ENCODE measurements at places on chromosomes 11 and 22. TPM values are rescaled to one million over a fixed set of nuclear protein-coding genes. Genes with fewer than 3 reads are reported as not detected.
A peak's percentile ranks its signal among the peaks of the same experiment; 100 is the strongest.

GRCh38 chr11:117752721-117753237 lies 44.2 kb downstream of the DSCAML1 start:
- DNase-seq: no peak

DNA sequence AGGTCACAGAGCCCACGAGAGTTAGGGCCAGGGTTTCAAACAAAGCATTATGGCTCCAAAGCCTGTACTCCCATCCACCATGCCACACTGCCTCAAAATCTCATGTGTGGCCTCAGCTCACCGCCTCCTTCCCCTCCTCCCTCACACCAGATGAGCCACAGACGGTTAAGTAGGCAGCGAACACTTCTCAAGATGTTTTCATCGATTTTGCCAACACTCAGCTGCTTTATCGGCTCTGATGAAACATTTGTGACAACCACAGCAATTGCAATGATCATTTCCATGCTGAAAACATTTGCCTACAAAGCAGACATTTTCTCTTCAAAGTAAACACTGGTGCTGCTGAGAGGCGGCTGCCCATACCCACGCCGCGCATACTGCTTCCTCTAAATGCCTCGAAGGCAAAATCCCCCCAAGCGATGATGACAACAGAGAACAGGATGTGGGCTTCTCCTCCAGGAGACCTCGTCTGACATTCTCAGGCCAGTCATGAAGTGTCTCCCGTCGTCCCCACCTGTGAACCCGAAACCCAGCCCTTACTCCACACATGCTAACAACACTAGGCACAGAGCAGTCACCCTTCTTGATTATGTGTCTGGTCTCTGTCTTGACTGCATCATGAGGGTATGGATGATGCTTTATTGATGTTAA lies 599.2 kb downstream of the SOX6 start:
- DNase-seq: no peak

- DNase-seq: no peak
These were observed 695.5 kb downstream of the FAM181B start for GRCh38 chr11:82038154-82038553.

- DNase-seq: no peak
These were observed 3.7 kb upstream of the RELT start for GRCh38 chr11:73372375-73372993.

- peak; percentile 66 for DNase-seq
These were observed 44.5 kb upstream of the FGF3 start for GRCh38 chr11:69863544-69864200.

DNA sequence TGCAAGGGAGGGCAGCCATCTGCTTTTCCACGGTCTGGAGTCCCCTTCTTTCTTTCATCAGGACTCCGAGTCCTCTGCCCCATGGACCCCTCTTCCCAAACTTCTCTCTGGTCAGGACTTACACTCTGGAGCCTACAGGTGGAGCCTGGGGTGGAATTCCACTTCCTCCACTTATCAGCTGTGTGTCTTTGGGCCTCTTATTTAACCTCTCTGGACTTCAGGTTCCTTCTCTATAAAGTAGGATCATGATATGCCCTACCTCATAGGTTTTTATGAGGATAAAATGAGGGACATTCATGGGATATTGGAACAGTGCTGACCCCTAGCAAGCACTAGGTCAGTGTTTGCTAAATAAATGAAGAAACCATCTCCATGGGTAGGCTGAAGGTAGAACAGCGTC lies 1.7 kb downstream of the LINC01488 start:
- peak; percentile 3 for DNase-seq

DNA sequence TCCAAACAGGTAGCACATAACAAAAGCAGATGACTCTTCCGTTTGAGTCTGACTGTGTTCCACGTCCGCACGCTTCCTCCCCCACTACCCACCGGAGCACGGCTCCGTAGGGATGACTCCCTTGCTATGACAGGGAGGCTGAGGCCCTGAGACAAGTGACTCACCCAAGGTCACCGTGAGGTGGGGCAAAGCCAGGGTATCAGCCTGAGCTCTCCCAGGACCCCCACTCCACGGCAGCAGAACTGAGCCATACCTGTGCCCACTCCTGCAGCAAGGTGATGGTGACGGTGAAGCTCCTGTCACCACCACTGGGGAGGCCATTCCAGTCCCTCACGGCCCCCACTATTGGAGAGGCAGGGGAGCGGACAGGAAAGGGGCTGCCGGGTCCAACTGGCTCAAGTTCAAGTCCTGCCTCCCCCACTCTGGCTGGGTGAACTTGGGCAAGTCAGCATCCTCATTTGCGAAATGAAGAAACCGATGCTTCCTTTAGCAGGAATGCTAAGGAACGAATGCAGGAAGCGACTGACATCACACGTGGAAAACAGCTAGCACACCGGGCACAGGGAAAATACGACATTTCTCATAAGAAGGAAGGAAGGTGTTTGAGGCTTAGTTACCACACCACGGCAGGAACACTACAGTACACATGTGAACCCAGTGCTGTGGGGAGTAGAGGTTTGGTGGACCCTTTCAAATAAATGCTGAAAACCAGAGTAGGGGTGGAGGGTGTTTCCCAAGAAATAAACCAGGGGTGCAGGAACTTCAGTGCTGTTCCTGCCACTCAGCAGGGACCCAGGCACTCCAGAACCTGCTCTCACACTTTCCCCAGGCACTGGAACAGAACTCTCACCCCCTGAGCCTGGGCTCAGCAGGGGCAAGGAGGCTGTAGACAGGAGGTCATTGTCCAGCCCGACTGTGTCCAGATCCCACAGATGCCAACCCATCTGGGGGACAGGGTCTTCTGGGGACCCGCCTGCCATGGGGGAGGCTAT lies 32.4 kb upstream of the CBX7 start:
- peak; percentile 78 for DNase-seq

DNA sequence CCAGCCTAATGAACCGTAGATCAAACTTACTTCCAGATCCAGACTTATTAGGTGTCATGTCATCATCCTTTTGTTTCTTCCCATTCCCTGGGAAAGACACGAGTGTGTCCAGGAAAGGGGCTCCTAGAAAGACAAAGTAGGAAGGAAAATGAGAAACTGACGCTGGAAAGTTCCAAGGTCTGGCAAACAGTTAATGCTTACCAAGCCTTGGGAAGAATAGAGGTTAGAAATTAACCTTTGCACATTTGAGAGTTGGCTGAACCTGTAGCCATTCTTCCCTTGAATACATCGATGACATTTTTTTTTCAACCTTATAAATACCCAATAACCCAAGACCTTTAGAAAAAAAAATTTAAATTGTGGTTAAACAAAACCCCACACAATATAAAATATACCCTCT lies 77.3 kb downstream of the TRAF6 start:
- DNase-seq: no peak

- DNase-seq: no peak
These were observed 10.1 kb downstream of the LIN7C start for GRCh38 chr11:27496461-27496860.

DNA sequence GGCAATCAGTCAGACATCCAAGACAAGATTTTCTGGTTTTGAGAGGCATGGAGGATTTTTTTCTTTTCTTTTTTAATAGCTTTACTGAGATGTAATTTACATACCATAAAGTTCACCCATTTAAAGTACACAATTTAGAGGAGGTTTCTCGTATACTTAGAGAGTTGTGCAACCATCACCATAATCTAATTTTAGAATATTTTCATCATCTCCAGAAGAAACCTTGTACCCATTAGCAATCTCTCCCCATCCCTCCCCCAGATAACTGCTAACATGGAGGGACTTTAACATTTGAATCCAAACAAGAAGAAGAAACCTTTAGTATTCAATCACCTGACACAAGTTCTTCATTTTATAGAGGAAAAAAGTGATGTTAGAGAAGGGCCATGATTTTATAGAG lies 83.6 kb downstream of the CLPB start:
- no peak for DNase-seq

DNA sequence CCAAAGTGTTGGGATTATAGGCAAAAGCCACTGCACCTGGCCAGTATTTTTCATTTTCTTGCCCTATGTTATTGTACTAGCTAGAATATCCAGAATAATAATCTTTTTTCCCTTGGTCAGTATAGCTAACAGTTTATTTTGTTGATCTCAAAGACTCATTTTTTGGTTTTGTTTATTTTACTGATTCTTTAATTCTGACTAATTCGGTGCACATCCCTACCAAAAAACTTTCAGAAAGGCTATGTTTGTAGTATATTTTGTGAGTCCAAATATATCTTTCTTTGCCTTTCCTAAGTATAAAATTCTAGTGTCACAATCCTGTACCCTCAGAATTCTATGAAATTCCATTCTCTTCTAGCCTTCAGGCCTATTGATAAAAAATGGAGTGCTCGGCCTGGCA lies 84.3 kb downstream of the PHF21A start:
- no peak for DNase-seq

- no peak for DNase-seq
These were observed 401.7 kb downstream of the TENM4 start for GRCh38 chr11:79039122-79039521.

DNA sequence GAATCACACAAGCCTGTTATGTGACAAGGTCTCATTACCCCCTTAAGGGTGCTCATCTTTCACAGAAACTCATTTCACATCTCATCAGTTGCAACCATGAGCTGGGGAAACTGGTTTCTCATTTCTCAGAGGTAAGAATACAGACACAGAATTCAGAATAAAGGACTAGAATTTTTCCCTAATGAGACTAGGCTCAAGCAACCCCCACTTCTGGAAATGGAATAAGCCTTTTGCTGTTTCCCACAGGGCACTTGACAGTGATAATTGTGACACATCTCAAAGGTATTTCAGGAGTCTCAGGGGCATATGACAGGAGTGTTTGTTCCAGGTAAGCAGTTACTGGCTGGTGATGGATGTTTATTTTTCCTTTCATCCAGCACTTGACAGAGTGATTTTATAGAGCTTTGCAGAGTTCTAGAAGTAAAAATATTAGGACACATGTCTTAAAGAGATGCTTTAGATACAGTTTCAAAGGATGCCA lies 112.9 kb upstream of the DDI1 start:
- DNase-seq: no peak

DNA sequence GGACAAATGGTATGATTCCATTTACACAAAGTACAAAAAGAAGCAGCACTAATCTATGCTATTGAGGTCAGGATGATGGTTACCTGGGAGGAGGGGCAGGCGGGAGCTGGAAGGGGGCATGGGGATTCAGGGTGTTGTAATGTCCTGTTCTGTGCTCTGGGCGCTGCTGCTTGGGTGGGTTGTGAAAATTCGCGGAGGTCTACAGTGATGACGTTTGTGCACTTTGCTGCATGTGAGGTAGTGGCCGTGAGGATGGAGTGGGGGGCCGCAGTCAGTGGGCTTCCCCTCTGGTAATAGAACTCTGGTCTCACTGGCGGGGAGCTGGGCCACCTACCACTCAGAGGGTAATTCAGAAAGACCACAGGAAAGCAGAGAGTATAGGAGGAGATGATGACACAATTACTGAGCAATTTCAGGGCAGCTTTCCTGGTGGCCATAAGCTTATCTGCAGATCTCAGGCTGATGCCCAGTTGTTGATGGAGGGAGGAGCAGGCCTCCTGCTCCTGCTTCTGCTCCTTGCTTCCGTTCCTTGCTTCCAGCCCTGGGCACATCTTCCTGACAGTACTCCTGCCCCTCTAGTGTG lies 121.5 kb downstream of the CEP164 start:
- no peak for DNase-seq

DNA sequence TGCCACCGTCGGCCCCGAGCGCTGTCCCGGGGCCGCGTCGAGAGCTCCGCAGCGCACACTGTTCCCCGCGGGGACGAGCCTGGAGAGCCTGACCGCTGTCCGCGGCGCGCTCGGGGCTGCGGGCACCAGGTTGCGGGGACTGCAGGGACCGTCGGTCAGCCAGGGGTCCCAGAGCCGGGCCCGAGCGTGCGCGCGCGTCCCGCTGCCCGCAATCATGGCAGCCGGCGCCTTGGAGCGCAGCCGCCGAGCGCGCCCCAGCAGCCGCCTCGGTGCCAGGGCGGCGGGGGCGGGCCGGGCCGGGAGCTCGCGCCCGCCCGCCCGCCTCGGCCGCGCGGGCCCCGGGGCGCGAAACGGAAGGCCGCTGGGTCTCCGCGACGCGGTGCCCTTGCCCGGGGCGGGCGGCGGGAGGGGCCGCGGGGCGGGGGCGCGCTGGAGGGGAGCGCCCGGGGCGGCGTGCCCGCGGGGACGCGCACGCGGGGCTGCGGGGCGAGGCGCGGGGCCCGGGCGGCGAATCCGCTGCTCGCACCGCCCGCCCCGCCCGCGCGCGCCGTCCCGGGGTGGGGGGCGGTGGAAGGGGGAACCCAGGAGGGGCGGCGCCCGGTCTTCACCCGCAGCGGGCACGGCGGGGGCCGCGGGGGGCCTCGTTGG lies 79.4 kb upstream of the PPARA start:
- DNase-seq: peak; percentile 86

DNA sequence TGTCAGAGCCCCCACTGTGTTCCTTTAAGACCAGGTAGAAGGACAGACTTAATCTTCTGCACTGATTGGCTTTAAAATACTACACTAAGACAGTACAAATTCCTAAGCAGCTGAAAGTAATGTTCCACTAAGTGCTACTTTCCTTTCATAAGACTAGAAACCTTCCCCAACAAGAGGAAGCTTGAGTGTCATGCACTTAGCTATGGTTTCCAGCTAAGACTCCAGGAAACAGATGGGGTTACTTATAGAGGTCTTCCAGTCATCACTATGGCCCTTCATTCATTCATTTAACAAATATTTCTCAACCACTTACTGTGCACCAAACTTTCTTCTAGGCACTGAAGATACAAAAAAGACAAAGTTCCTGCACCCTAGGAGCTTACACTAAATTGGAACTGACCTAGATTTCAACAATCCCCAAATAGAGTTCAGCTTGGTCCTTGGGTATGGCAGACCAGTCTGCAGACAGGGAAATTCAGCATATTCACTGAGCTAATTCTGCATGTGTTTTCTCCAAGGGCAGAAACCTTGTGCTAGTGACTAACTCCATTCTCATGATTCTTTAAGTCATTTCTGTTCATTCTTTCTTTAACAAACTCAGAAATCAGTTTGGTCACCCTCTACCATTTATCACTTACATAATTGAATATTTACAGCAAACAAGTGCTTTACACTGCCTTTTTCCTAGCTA lies 178.4 kb upstream of the MTNR1B start:
- no peak for DNase-seq

DNA sequence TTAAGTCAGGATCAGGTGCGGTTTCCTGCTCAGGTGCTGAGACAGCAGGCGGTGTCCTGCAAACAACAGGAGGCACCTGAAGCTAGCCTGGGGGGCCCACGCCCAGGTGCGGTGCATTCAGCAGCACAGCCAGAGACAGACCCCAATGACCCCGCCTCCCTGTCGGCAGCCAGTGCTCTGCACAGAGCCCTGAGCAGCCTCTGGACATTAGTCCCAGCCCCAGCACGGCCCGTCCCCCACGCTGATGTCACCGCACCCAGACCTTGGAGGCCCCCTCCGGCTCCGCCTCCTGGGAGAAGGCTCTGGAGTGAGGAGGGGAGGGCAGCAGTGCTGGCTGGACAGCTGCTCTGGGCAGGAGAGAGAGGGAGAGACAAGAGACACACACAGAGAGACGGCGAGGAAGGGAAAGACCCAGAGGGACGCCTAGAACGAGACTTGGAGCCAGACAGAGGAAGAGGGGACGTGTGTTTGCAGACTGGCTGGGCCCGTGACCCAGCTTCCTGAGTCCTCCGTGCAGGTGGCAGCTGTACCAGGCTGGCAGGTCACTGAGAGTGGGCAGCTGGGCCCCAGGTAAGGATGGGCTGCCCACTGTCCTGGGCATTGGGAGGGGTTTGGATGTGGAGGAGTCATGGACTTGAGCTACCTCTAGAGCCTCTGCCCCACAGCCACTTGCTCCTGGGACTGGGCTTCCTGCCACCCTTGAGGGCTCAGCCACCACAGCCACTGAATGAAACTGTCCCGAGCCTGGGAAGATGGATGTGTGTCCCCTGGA lies at the start of gene MYO7A:
Gene MYO7A, plus strand, starts transcription at position 327 of the 772 bp plus-strand sequence. CDS start 2,389 bp downstream, outside the sequence.
- no peak for DNase-seq

CHRNA10 gene
- 0.83 TPM for total RNA-seq

ALG8 gene
- total RNA-seq: 25.6 TPM

MRGPRF gene
- 138 TPM for total RNA-seq

OOSP4B gene
- not detected for total RNA-seq

Data from posterior vena cava (tissue), 2 donors.